ENCODE measurements at places on chromosomes 5 and 9.

- no peak for DNase-seq
Measured at GRCh38 chr5:142644127-142644526, 41.8 kb downstream of the FGF1 start.

- no peak for DNase-seq
Measured at GRCh38 chr9:117434566-117434965, 19.7 kb upstream of the ASTN2 start.

DNA sequence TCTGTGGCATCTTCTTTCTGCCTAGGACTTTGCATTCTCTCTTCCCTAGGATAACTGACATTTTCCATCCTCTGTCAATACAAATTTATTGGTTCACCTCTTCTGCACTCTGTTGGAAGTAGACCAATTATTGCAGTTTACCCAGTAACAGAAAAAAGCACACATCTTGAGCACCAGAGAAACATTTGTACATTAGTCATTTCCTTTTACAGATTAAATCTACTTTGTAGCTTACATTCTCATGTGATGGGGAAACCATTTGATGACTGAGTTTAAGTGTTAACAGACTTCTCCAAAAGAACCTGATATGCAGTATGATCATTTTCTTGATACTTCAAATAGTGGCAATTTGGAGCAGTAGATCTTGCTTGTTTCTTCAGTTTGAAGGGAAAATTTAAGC lies 1098.8 kb downstream of the DTWD2 start:
- DNase-seq, result no peak

GRCh38 chr9:33905137-33905536 lies 88.2 kb downstream of the UBE2R2 start:
- no peak for DNase-seq

DNA sequence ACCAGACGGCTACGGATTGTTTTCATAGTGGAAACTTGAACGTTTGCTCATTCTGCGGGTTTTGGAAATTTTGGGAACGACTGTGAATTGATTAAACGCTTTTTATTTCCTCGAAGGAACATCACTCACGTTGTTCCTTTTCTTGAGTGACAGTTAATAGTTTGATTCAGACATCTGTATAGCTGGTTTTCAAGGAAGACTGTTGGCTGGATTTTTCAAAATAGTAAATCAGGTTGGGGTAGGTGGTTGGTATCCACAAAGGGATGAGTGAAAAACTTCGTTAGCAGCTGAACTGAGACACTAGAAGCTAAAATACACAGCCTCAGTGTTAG lies 1.1 kb downstream of the TGFBR1 start:
- DNase-seq, result no peak

Measured in nephron progenitor cell (in vitro differentiated cells).